ENCODE measurements at places on chromosomes 3 and 15.

GRCh38 chr15:62792986-62793751 is 249.4 kb upstream of the TPM1 start:
- DNase-seq: no peak

DNA sequence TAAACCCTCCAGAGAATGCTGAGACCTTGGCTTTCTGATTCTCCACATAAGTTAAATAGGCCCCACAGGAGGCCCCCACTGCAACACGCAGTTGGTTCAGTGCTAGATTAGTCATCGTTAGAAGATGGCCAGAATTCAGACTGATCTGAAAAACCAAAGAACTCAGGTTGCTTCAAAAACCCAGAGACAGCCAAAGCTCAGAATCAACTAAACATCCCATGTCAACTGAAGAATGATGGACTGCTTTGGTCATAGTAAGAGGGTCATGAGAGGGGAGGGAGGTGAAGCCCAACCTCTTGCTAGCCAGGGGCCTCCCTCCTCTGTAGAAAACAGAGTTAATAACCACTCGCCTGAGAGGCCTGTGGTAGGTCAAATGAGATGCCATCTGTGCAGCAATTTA is 93.1 kb downstream of the AKAP13 start:
- no peak for DNase-seq

DNA sequence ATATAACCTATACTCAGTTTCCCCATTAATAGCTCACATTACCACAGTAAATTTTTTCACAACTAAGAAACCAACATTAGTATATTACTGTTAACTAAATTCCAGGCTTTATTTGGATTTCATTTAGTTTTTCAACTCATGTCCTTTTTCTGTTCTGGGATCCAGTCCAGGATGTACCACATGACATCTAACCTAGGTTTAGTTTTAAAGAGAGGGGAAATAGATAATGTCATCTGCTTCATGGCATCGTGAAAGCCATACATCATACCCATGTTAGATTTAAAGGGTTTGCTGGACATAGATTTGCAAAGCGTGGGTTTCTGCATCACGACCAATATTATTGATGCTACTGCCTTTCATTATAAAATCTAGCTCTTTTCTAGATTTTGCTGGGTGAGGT is 33.2 kb upstream of the RPP14 start:
- no peak for DNase-seq

GRCh38 chr15:37106490-37107001 is 6.2 kb upstream of the MEIS2 start:
- DNase-seq: no peak

DNA sequence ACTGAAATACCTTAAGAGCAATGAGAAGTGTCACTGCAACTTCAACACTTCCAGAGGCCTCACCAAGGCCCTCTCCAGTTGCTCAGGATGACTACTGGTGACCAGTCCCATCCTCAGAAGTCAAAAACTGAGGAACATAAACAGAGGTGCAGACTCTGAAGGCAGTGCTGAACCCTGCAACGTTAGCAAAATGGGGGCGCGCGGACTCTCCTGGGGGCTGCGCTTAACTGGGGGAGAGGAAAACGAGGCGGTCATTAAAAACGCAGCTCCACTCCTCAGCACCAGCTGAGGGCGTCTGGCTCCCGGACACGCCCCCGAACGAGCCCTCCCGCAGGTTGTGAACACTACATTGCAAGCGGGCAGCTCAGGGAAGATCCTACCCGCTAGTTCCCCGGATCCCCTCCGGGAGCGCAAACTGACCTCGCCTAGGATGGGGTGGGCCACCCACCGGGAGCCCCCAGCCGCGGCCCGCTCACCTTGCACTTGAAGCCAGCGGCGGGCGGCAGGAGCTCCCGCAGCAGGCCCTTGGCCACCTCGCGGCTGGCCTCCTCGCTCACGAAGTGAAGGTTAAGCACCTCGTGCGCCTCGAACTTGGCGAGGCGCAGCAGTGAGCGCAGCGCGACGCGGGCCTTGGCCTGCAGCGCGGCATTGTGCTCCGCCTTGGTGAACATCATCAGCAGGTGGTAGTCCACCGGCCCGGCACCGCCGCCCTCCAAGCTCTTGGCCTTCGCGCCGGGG is 711 bp downstream of the XXYLT1 start:
- no peak for DNase-seq

- no peak for DNase-seq
Observed at GRCh38 chr15:52095597-52096262, 16.8 kb downstream of the BCL2L10 start.

Data from memory B cell (primary cell).